ENCODE measurements at places on chromosomes 7 and 10.

DNA sequence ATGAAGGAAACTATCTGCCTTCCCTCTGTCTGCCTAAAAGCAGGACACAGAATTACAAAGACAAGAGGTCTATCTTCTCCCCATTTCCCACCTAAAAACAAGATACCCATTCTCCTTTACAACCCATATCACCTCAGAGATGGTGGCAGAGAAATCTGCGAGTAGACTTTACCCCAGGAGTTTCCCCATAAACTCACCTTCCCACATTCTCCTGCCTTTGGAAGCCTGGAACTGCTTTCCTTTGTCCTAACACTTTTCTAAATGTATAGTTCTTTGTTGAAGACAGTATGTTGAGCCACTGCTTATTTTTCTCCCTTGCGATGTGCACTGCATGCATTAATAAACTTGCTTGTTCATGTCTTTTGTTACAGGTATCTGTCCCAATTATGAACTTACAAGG is 8.0 kb downstream of the SHTN1 start:
- ATAC-seq, result no peak

DNA sequence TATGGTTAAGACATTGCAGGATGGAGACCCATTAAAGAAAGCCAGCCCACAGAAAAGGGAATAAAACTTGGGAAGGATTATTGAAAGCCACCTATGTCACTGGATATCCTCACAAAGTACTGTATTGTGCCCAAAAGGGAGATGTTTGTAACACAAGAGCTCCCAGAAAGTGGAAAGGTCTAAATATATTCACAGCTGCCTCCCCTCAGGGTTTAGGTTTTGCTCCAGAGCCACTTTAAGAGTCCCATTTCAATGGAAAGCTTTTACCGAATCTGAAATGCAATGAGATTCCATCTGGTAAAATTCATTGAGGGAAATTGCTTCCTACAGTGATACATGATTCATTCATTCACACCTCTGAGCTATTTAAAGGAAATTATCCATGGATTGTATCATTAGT is 176.4 kb downstream of the XPNPEP1 start:
- no peak for ATAC-seq

DNA sequence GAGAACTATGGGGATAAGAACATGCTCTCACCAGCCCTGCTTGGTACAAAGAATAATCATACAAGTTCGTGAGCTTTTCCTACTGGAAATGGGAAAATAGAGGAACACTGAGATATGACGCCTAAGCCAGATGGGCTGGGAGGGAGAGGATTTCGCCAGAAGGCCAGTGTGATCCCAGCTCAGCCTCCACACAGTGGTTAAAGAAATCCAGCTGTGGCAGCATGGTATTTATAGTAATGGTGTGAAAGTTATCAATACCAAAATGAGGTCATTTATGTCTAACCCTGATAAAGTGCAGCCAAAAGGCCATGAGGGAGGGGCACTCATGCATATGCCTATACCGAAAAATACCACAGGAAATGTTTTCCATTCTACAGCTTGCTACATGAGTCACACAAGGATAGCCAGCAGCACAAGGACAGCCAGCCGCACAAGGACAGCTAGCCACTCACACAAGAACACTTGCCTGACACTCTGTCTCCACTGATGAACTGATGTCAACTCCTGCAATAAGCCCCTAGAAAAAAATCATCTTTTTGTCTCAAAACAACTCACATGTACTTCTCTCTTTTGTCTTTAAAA is 49.4 kb downstream of the FRMPD2 start:
- no peak for ATAC-seq

- ATAC-seq, result no peak
Measured at GRCh38 chr7:135445690-135446089, 64.2 kb downstream of the CNOT4 start.

DNA sequence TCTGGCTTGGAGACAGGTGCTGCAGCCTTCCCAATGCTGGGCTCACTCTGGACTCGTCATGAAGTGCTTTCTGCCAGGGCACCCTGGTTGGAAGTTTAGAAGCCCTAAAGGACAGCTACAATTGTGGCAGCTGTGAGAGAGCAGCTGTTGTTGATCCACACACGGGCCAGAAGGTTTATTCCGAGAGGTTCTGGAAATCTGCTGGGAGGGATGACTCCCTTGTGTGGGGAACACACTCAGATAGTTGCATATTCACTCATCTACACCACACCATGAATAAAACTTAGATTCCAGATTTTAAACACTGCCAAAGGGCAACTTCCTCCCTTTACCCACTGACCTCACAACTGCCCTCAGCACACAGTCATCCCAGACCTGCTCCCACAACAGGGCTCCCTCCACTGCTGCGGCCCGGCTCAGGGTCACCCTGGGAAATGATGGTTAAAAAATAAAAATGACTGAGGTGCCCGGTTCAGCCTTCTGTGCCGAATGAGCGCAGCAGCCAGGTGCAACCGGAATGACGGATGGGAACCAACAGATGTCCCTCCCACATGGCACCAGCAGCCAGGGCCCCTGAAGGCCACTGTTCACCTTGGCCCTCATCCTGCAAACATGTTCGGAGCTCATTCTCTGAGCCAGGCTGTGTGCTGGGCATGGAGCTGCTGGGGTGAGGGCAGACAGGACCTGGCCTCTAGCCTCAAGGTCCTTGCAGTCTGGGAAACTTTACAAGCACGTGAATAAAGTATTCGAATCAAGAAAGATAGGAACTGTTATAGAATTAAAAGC is 40.2 kb downstream of the ASB13 start:
- peak; percentile 64 for ATAC-seq

- ATAC-seq, result no peak
Measured at GRCh38 chr7:120691915-120692314, 166.0 kb downstream of the TSPAN12 start.

DNA sequence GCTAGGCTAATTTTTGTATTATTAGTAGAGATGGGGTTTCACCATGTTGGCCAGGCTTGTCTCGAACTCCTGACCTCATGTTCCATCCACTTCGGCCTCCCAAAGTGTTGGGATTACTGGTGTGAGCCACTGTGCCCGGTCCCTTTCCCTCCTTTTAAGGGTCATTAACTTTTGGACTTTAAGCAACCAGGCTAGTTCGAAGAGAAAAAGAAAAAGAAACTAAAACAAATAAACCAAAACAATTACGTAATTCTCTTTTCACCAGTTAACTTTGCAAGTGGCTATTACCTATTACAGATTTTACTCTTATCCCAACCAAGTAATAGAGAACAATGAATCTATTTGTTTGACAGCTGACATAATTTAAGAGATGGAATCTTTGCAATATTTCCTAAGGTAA is 72.8 kb upstream of the SEMA3C start:
- no peak for ATAC-seq

GRCh38 chr7:151744656-151745638 is 132.0 kb downstream of the PRKAG2 start:
- peak; percentile 87 for ATAC-seq

GRCh38 chr10:110149259-110149658 is 58.1 kb upstream of the MXI1 start:
- ATAC-seq, result no peak

DNA sequence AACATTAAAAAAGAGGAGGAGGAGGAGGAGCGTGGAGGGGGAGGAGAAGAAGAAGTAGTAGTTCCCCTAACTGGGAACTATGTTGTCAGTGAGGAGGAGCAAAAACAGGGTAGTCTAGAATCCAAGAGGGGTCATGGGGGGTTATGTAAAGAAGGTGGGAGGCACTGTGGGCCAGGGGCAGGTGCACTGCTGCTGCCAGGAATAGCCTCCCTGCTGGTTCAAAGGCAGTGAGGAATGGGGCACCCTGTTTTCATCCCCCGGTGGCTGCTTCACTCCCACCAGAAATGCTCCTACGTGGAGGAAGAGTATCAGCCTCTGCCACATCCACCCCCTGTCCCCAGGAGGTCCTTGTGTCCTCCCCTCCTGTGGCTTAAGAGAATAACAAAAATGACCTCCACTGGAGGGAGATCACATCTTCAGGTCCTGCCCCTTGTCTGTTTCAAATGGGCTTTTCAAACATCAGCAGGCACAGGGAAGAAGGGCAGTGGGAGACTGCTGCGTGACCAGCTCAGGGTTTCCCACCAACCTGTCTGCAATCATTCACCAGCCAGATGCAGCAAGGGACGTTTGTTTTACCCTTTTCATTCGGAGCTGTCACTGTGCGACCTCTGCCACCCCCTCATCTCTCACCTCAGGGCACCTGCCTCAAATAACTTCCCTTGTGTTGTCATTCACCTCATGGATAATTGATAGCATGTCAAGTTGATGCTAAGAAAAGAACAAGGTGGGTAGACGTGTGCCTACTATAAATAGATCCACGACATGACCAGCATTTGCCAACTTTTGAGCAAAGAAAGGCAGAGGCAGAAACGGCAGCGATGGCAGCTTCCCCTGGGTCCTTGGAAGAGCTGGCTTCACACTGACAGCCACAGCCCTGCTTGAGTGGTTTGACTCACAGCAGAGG is 92.6 kb downstream of the DGKI start:
- ATAC-seq, result no peak

- ATAC-seq, result no peak
Measured at GRCh38 chr10:89537364-89537763, 2.0 kb upstream of the SLC16A12 start.

GRCh38 chr10:31768467-31768866 is 160.2 kb downstream of the ARHGAP12 start:
- no peak for ATAC-seq

DNA sequence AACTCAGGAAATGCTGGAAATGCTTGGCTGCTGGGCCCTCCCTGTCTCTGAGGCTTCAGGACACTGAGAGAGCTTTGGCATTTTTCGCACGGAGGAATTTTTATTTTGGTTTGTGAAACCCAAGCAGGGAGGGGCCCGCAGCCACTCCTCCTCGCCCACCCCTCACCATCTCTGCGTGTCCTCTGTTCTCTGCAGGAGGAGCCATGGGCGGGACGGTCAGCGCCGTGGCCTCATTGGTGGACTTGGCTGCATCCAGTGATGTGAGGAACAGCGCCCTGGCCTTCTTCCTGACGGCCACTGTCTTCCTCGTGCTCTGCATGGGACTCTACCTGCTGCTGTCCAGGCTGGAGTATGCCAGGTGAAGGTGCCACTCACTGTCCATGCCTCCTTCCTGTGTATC is 36.8 kb downstream of the SLC29A3 start:
- ATAC-seq, result no peak

DNA sequence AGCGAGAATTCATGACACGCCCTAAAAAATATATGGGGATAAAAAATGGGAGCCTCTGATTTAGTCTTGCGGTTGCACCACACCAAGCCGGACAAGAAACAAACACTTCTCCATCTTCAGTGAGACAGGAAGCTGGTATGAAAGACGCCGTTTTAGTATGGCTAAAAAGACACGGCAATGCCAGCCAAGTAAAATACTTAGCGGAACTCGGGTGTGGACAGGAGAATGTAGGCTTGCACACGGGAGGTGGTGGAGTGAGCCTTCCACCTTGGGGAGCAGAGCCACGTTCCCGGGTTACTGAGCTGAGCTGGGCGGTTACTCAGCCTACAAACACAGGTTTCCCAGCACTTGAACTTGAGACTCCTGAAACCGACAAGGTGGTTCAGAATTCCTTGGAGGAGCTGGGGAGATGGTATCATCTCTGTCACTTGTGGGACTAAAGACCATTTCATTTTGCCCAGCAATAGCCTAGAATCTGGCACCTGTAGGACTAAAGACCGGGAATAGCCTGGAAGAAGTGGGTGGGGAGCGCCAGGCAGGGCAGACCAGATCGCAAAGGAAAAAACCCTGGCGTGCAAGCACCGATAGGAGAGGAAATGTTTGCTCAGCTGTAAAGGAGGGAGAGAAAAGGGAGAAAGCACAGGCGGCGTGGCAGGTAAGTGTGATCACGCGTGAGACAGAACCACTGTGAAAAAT is 34.8 kb upstream of the SEPHS1 start:
- ATAC-seq, result no peak

- ATAC-seq, result no peak
Measured at GRCh38 chr10:99330347-99330924, 1.3 kb downstream of the CNNM1 start.

DNA sequence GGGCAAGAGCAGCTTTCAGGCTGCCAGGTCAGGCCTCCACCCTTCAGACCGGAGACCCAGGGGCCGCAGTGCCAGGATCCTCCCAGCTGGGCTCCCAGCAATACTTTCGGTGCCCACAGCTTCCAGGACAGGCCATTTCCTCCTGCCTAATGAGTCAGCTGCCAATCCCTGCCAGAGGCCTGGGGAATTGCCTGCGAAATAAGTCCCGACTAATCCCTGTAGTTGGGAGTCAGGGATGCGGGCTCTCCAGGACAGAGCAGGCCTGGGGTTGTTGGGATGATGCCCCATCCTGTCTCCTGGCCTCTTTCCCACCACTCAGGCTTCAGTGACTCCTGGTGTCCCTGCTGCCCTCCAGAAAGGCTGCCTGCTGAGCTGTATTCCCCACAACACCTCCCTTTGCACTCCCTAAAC is 143.5 kb upstream of the UNC5B start:
- no peak for ATAC-seq

GRCh38 chr7:50660830-50661175 is 95.6 kb upstream of the DDC start:
- ATAC-seq, result no peak

DNA sequence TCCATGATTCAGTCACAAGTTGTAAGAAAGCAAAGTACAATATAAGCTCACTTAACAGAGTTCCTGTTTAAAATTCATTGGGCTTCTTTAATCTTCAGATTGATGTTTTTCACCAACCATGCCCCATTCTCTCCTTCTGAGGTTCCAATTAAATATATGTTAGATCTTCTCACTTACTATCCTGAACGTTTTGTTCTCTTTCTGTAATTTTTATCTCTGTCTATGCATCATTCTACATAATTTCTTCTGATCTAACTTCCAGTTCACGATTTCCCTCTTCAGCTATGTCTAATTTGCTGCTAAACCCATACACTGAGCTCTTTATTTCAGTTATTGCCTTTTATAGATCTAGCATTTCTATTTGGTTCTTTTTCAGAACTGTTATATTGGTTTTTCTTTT is 28.0 kb upstream of the SPOCK2 start:
- no peak for ATAC-seq

- ATAC-seq, result no peak
Measured at GRCh38 chr7:155358948-155359712, 61.5 kb downstream of the INSIG1 start.

DNA sequence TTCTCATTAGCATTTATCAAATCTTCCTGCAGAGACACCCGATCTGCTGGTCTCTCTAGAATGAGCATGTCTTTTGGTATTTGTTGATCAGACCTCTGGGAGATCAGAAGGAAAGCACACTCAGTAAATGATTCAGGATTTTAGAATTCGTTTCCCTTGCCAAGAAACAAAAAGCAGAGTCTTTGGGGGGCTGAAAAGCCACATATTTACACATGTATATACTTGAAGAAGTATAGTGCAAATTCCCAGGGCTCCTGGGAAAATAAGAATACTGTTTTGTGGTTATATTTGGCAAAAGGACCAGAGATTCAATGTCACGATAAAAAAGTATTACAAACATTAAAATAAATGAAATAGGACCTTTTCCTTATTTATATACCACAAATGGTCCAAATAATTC is 100.2 kb downstream of the AGMO start:
- ATAC-seq, result no peak

- ATAC-seq, result no peak
Measured at GRCh38 chr7:116742641-116743040, 70.6 kb downstream of the MET start.

- no peak for ATAC-seq
Measured at GRCh38 chr7:2180081-2180480, 52.7 kb downstream of the MAD1L1 start.

Measured in activated T-helper 17 cell treated with anti-CD3 and anti-CD28 coated beads, Interleukin-2, amount 50 U/mL, for 72 hours (primary cell).